Vagina (tissue), 2 donors: ENCODE measurements at places on chromosomes 1 and 21. TPM values are rescaled to one million over a fixed set of nuclear protein-coding genes. Genes with fewer than 3 reads are reported as not detected.

INSRR gene
- total RNA-seq = not detected

LRP8 gene
- 21.1 TPM for total RNA-seq

GSTM4 gene
- 36.1 TPM for total RNA-seq

LRRC38 gene
- total RNA-seq = 2.5 TPM

KRTAP19-3 gene
- total RNA-seq = not detected

CATSPERE gene
- total RNA-seq = 0.98 TPM

GRCh38 chr1:33541966-33542365 is 69.5 kb downstream of the ZSCAN20 start:
- no peak for DNase-seq

- no peak for DNase-seq
These were observed 96.5 kb upstream of the WNT4 start for GRCh38 chr1:22239378-22239777.

DNA sequence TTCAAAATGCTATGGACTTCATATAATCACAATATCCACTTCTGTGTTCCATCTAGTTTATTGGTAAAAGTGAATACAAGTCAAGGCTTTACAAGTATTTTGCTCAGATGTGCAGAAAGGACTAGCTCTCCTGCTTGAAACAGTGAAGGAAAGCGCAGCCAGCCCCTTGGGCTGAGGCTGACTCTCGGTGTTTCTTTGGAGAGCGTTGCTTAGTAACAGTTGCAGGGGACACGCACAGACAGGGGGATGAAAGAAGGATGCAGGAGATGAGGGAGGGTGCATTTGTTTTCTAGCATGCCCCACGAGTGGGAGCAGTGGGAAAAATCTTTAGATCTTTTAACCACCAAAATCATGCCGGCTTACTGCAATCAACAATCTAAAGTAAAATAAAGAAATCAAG is 9.1 kb downstream of the PYCR2 start:
- DNase-seq = no peak

DNA sequence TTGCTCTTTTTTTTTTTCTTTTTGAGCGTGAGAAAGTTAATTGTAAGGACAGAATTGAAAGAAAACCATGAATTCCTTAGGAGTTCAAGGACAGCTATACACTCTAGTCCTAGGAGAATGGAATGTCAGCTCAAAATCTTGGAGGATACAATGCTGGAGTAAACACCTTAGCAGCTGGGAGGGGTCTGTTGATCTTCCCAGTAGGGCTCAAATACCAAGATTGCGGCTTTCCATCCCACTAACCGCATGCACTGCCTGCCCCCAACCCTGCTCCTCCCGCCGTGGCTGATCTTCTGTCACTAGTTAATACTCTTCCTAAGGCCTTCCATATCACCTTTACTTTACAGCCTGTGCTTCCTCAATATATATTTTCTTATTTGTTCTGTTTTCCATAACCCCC is 2.6 kb upstream of the PDC start:
- no peak for DNase-seq

DNA sequence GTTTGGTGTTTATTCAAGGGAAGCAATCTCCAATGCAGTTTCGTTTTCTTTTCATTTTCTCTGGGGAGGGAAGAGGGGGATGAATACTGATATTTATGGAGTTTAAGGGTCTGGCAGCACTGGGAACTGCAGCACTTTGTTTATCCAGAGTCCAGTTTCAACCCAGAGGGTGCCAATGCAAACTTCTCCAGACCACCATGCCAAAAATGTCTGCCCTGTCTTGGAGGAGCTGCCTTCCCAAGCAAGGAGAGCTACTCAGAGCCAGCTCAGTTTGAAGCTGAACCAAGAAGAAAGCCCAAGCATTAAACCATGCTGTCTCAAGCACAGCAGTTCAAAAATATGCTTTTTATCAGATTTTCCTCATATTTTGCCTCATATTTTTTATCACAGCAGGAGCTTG is 589.7 kb downstream of the LMO4 start:
- no peak for DNase-seq

DNA sequence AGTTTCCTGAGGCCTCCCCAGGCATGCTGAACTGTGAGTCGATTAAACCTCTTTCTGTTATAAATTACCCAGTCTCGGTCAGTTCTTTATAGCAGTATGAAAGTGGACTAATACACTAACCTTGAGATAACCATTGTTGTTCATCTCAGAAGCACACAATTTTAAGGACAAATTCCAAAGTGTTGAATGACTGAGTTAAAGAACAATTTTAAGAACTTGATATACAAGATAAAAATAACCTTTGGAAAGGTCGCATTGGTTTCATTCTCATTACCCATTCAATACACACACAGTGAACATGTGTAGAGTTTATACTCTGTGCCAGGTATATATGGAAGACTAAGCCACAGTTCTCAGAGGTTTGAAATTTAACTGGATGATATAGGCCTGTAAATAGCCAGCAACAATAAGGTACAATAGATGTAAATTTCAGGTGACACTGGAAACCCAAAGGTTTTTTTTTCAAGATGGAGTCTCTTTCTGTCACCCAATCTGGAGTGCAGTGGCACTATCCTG is 19.1 kb upstream of the SRSF10 start:
- no peak for DNase-seq

DNA sequence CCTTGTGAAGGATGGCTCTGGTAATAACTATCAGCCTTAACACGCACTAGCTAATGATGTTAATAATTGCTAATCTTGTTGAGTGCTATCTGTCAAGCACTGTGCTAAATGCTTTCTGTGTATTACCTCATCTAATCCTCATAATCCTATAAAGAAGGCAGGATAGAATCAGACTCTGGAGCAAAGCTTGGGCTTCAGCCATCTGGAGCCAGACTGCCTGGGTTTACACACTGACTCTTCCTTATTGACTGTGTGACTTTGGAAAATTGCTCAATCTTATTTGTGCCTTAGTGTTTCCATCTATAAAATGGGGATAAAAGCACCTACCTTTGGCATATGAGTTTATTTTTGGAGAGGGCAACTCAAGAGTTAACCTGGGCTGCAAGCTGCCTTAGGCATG is 216.1 kb downstream of the NUF2 start:
- DNase-seq = no peak

- DNase-seq = no peak
These were observed 2.1 kb downstream of the CDK18 start for GRCh38 chr1:205506409-205507200.

DNA sequence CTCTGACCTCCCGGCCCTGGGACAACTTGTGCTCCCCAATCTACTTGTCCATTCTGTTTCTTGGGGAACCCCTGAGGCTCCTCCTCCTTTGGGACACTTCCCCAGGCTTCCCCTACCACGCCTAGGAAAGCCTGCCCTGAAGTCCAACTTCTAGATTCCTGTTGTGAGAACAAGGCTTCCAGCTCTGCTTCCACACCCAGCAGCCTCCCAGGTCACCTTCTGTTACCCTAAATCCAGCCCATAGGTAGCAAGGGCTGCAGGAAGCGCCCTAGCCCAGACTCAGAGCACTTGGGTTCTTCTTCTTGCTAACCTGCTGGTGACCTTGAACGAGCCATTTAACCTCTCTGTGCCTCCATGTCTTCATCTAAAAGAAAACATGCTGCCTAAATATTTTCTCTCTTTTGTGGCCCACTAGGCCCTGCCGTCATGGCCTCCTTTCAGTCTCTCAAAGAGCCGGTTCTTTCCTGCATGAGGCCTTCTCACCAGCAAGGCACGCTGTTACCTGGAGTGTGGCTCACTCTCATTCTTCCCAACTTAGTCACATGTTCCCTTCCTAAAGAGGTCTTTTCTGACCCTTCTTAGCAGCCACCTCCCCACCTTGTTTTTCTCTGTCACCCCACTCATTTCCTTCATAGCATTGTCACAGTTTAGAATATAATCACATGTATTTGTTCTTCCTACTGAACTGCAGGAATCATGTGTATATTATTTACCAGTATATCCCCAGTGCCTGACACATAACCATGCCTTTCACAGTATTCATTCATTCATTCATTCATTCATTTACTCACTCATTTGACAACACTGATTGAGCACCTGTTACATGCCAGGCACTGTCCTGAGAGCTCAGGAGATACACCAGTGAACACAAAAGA is 1.4 kb downstream of the CAPN2 start:
- DNase-seq = no peak

DNA sequence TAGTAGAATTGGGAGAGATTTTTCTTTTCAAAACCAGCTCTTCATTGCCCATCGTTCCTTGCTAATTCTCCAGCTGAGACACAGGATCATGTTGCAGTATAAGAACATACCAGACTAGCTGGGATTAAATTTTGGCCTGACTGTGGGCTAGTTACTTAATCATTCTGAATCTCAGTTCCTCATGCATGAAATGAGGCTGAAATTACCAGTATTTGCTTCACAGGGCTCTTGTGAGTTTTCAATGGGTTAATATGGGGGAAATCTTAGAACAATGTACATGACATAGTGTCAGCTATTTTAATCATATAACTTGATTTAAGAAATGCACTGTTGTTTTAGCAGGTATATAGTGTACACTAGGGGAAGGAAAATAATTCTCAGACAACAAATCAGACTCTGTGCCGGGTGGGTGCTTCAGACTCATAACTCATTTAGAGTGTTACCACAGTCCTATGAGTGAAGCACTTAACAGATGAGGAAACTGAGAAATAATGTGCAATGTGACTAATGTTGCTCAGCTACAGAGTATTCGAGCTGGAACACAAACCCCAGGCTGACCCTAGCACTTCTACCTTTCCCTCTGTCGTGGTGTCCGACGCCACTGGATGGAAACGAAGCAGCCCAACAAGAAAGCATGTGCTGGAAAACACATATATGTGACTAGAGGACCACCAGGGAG is 137.6 kb upstream of the SGIP1 start:
- DNase-seq = no peak

GRCh38 chr1:10679496-10680220 is 116.8 kb downstream of the CASZ1 start:
- DNase-seq = no peak

DNA sequence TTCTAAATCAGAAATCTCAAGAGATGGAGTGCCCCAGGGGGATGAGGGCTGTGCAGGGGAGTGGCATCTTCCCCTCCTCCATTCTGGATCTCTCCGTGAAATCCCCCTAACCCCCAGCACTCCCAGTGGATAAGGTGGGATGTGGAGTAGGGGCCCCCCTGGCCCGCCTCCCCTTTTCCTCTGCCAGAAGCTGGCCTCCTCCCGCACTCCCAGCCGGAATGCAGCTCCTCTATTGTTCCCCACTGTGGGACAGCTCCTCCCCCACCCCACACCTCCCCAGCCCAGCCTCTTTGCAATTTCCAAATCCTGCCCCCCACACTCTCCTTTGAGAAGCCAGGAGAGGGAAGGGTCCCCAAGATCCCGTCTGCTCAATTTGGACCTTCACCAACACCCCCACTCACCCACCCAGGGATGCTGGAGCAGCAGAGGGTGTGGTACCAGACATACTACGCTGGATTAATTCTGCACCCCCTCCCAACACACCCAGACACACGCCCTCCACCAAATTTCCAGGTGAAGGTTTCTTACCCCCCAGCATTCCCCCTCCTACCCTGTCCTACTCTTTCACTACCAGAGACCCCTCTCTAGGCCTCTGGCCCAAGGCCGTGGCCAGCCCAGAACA is 1.9 kb downstream of the MEX3A start:
- DNase-seq = no peak

- DNase-seq = no peak
These were observed 158.8 kb downstream of the TOMM20 start for GRCh38 chr1:234969581-234970400.

- DNase-seq = no peak
These were observed 32.0 kb downstream of the DNAJC6 start for GRCh38 chr1:65341381-65341780.

DNA sequence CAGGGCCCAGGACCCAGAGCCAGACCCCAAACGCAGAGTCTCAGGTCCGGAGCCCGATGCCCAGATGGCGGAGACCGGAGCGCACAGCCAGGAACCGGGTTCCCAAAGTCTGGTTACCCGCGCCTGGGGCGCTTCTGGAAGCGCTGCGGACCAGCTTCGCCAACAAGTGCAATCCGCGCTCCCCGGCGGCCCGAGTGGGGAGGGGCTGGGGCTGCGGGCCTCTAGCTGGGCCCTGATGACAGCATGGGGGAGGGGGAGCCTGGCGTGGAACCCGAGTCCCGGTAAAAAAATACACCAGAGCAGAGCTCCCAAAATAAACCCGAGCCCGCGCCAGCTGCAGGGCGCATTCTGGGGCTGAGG is 494 bp downstream of the NT5C1A start:
- DNase-seq = no peak

DNA sequence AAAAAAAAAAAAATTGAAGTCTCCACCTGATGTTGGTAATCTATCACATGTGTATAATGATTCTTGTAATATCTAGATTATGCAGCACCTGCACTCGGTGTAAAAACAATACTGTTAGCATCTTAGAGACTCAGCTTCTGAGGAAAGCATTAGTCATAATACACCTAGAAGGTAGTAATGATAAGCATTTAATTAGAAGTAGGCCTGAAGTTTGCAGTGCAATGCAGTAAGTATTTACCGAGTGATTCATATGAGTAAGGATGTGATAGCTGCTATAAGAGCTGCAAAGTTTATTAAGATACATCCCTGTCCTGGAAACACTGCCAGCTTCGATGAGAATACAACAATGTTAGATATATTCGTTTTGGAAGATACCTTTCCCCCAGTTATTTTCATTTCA is 196.4 kb downstream of the GREM2 start:
- DNase-seq = no peak

DNA sequence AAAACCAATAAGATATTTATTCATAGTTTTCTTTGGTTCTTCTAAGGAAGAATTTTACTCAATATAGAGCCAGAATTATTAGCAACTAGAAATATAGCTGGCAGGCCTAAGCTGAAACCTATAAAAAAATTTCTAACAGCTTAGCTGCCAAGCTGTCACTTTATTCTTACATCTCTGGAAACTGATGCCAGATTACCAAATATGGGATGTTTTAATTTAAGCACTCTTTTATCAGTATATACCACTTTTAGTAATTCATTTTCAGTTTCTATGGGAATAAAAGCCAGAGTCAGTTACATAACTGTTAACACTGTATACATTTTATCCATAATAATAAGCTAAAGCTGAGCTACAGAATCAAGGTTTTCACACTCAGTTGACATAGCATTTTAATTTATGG is 68.7 kb upstream of the MPC2 start:
- no peak for DNase-seq

- DNase-seq = no peak
These were observed 66.1 kb downstream of the CYYR1 start for GRCh38 chr21:26506956-26507355.

DNA sequence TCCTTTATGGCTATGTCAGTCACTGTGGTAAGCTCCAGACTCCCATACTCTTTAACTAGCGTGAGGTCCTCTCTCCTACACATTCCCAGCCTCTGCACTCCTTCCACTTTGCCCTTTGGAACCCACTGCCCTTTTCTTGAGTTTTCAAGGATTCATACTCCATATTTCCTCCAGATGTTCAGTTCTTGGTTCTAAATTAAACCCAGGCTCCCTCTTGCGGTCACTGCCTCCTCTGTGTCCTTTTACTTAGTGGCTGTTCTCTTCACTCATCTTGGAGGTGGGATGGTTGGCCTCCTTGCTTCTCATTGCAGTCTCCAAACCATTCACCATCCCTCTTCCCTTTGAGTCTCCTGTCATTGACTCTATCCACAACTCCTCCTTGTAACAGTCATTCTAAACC is 208.1 kb downstream of the TGFB2 start:
- no peak for DNase-seq
